Hippocampal formation (tissue), 2 donors: ENCODE measurements at places on chromosomes 6 and 20.
A peak's percentile ranks its signal among the peaks of the same experiment; 100 is the strongest.

DNA sequence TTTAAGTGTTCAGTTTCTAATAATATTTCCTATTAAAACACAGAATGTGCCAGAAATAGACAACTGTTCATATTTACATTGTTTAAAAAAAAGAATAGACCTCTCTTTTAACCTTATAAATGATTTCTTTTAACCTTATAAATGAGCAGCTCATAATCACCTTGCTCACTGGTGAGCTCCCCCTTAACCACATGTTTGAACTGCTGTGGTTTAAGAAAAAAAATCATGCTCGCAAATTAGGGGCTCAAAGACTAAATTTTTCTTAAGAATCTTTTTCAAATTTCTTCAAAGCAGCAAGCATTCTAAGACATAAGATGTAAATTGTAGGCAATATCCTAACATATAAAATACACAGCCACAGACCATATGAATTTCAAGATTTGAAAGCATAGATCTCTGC lies 32.8 kb downstream of the FAM8A1 start:
- DNase-seq = no peak

DNA sequence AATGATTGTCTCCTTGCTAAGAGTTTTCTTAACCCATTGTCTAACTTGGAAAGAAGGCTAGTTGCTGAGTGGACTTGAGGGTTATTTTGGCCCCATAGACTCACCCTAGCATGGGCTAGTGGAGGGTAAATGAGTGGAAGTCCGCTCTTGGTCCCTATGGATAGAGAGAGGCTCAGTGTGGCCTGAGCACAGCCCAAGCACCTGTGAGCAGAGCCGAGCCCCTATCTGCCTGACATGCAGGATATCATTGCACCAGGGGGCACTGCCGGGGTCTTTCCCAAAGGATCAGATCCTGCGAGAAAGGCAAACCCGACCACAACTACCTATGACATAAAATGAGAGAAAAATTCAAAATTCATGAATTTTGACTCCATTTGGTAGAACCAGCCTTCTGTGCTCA lies 70.6 kb upstream of the GGTLC1 start:
- DNase-seq = no peak

DNA sequence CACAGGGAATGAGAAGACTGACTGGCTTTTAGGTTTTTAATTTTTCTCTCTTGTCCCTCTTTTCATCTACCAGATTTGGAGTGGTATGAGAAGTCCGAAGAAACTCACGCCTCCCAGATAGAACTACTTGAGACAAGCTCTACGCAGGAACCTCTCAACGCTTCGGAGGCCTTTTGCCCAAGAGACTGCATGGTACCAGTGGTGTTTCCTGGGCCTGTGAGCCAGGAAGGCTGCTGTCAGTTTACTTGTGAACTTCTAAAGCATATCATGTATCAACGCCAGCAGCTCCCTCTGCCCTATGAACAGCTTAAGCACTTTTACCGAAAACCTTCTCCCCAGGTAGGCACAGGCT lies 644 bp downstream of the MAD2L1BP start:
- no peak for DNase-seq

- DNase-seq = no peak
Observed at GRCh38 chr6:128432394-128432793, 88.0 kb downstream of the PTPRK start.

DNA sequence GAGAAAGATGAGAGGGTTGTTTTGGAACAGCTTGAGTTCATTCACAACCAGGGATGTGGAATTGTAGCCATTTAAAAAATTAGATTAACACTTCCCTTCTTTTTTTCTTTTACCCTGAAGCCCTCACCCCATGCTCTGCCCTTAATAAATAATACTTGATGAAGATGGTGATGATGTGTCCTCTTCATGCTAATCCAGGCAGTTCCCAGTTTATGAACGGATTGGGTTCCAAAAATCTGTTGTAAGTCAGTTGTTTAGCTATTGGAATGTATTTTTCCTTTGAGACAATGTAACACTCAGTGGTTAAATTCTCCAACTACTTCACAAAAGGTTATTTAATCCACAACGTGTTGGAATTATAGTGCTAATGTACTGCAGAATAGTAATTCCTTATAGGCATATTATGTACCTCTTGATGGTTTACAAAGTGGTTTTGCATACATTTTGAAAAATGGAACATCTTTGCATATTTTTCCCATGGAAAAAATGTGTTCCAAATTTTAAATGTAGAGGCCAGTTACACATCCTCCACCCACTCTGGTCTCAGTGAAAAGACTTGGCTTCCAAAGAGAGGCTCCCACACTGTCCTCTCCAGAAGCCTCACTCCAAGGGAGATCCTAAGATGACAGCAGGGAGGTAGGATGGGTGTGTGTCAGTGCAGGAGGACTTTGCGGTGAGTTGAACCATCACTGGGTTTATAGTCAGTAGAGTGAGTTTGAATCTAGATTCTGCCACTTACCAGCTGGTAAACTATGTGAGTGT lies 45.8 kb upstream of the CEP162 start:
- DNase-seq = no peak

GRCh38 chr6:484086-484745 lies 92.7 kb downstream of the IRF4 start:
- DNase-seq = no peak

DNA sequence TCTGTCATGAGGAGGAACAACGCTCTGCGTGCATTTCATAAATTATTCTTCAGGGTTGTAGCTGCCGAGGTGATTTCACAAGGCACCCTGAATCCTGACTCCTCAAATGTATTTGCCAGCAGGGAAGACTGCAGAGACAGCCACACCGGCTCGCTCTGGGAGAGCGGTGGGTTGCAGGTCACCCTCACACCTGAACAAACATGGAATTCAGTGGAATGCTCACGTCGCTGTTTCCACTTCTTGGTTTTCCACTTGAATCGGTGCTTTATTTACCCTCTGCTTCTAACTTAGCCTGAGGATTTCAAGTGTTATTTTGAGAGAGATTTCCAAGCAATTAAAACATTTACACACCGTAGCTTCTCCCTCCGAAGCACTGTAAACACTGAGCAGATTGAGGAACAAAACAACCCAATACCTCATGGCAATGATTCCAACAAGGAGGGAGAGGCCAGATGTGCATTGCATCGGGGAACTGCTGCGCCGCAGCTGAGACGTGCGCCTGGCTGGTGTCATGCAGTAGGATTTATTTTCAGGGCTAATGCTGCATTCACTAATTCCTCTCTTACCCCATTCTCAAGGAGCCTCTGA lies 59.5 kb upstream of the GGTLC1 start:
- DNase-seq = no peak

GRCh38 chr6:41408576-41408975 lies 73.2 kb downstream of the NCR2 start:
- DNase-seq = no peak

DNA sequence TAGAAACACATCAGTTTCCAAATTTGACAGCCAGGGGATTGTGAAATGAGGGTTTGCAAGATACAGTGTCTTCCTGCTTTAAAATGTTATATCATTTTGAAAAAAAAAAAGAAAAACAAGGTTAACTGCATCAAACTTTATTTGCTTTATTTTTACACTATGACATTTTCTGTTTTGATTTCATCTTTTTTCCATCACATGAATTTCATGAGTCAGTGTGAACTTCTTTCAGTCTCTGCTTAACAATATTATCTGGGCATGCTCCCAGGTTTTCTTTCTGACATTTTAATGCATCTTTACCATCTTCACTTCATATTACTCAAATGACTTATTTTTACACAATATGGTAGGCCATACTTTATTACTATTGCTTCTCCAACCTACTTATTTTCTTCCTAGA lies 1.9 kb downstream of the NCOA7 start:
- DNase-seq = no peak

DNA sequence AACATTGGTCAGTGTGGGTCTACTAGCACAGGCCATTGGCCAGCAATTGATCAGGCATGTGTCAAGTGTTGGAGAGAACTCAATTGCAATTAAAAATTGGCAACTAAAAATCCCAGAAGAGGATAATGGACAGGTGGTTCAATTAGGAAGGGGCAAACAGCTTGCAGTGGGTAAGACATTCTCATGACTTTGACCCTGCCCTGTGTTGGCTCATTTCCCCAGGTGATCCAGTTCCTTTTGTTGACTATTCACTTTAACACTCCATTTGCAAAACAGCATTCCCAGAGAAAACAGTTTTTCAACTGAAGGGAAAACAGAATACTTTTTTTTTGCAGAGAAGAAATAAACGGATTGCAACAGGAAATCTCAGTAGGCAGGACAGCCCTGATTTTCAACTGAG lies 28.9 kb upstream of the SCGN start:
- DNase-seq = no peak

DNA sequence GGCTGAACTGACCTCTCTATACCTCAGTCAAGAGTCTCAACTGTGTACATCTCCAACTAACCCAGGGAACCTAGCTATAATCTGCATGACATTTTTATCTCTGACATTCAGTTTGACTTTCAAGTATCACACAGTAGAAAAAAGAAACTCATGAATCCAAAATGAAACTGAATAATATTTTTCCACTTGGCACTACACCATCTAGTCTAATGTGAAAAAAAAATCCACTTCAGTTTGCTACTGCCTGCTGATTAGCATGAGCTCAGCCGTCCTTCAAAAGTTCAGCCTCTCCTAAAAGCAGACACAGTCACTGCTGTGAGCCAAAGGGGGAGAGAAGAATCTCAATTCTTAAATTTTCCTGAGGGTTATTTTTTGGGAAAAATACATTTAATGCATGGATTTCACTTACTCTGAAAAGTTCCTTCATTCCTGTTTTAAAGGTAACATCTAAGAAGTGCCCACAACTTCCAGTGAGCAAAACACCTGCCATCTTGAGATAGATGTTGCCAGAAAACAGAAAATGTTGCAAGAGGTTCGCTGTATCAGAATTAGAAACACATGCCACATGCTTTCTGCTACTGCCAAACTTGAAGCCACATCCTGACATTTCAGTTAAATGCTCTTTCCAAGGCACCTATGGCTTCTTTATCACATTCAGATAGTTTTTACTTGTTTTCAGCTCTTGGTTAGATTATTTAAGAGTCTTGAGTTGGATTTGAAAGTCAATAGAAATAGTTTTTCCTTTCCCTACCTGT lies 95.4 kb downstream of the MKKS start:
- no peak for DNase-seq

DNA sequence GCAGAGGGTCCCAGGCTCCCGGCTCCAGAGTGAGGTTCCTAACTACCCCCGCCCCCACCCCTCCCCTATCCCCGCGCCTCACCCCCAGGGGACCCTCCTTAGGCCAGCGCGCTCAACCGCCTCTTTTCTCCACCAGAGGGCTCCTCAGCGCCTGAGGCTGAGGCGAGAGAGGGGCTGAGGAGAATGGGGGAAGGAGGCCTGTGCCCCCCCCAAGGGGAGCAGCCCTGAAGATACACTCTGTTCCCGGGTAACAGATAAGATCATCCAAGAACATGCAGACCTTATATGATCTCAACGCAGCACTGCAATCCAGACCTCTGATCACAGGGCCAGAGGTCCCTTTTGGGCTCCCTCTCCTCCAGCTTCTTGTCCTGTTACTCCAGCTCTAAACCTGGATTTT lies 43.3 kb upstream of the MRPS10 start:
- no peak for DNase-seq

- DNase-seq = no peak
Observed at GRCh38 chr6:3128356-3129108, 10.0 kb downstream of the BPHL start.

GRCh38 chr6:142800240-142800639 lies 144.7 kb downstream of the HIVEP2 start:
- DNase-seq = no peak

DNA sequence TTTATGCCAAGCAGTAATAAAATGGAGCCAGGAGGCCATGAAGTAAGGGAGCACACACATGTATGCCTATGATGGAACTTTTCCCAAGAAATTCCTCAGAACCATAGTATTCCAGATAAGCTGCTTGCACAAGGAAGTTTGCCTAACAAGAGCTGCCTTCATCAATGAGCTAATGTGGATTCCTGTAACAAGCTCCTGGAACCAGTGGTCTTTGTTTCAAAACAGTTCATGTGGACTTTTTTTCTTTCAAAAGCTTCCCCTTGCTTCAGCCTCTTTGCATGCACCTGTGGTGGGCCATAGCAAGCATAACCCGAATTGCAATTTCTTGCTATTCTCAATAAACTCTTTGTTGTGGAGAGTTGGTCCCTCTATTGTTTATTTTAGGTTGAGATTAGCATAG lies 359.6 kb downstream of the UTRN start:
- DNase-seq = no peak

- DNase-seq = no peak
Observed at GRCh38 chr6:35728683-35729678, 7.9 kb upstream of the ARMC12 start.

- DNase-seq = no peak
Observed at GRCh38 chr6:94785514-94785913, 791.8 kb upstream of the MANEA start.

GRCh38 chr6:168193816-168194721 lies 115.1 kb upstream of the FRMD1 start:
- DNase-seq = no peak

- DNase-seq = no peak
Observed at GRCh38 chr6:135046912-135047311, 7.7 kb downstream of the HBS1L start.

DNA sequence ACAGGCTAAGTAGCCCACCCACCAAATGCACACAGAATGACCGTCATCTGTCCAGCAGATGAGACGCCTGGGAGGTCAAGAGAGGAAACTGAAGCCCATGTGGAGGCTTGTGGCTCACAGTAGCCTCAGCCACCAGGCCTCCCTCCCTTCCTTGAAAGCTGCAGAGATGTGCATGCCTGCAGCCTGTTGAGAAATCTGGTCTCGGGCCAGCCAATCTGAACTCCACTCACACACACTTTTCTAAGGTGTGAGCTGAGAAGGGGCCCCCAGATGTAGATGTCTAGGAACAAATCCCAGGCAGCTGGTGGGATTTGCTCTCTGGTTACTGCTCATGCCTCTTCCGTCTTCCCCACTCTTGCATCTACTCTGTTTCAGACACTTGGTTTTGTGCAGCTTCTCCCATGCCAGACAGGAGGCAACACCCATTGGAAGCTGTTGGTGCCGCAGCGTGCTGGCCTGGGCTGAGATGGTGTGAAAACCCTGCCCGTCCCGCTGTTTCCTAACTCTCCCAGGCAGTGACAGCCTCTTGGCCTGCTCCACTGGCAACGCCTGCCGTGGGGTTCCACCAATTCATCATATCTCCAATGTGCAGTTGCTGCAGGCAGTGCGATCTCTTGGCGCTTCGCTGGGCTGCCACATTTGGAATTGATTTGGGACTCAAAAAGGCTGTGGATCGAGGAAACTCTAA lies 24.1 kb upstream of the PAX1 start:
- no peak for DNase-seq

- DNase-seq = no peak
Observed at GRCh38 chr6:111657146-111657545, 51.5 kb upstream of the TRAF3IP2 start.

GRCh38 chr6:31958741-31959739 lies at the start of the genes NELFE and SKIC2:
NELFE (minus strand) TSS chr6:31958971; CDS start chr6:31958446, 525 bp downstream.
SKIC2 (plus strand) TSS chr6:31959175; CDS start chr6:31959193, 18 bp downstream.
- DNase-seq = peak; percentile 98

DNA sequence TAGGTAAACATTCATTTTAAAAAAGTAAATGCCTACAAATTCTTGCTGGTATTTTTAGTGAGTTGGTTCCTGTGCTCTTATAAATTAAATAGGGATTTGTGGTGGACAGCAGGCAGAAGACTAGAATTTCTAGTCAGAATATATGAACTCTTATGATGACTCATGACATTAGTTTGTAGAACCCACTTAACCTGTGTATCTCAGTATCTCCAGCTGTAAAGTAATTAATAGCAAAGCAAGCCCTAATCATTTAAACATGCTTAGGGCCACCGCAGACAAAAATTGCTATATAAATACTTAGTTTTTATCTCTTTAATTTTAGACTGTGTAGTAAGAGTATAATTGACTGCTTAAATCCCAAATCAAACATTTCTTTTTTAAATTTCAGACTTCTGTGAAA lies 2.4 kb downstream of the FAM135A start:
- no peak for DNase-seq

- DNase-seq = no peak
Observed at GRCh38 chr6:14500809-14501208, 383.2 kb downstream of the CD83 start.
